ENCODE measurements at places on chromosomes 13 and 19.

DNA sequence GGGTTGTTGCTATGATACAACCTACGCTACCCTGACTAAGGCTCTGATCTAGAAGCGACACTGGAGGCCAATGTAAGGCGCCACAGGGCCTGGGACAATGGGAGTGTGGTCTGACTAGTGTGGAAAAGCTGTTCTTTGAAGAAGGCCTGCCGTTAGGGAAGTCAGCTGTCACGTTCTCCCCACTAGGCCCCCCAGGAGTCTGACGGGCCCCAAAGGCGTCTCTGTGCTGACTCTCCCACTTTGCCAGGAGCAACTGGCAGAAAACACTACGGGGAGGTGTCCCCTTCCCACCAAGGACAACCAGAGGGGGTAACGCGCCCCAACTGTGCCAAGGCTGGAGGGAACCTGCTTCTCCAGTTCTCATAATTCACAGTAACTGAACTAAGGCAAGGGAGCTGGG lies 25.3 kb upstream of the EIF3G start:
- DNase-seq: no peak

GRCh38 chr13:111573801-111574200 lies 253.4 kb downstream of the TEX29 start:
- DNase-seq: no peak

DNA sequence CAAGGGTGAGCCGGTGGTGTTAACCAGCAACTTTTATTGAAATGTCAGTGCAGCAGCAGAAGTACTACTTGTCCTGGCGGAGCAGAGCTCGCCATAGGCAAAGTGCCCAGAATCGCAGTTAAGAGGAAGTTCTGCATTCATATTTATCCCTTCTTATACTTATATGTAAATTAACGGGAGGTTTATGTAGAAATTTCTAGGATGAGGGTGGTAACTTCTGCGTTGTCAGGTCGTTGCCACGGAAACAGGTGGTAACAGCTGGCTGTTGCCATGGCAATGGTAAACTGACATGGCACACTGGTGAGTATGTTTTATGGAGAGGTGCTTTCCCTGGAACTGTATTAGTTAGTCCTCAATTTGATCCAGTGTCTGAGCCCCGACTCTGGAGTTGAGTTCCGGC lies 2494.9 kb upstream of the PCDH20 start:
- no peak for DNase-seq

GRCh38 chr19:32165141-32165540 lies 180.3 kb upstream of the ZNF507 start:
- DNase-seq: no peak

GRCh38 chr19:41785653-41786052 lies 10.7 kb upstream of the CEACAM3 start:
- DNase-seq: peak; percentile 87

GRCh38 chr13:66296875-66297274 lies 933.3 kb downstream of the PCDH9 start:
- DNase-seq: no peak

DNA sequence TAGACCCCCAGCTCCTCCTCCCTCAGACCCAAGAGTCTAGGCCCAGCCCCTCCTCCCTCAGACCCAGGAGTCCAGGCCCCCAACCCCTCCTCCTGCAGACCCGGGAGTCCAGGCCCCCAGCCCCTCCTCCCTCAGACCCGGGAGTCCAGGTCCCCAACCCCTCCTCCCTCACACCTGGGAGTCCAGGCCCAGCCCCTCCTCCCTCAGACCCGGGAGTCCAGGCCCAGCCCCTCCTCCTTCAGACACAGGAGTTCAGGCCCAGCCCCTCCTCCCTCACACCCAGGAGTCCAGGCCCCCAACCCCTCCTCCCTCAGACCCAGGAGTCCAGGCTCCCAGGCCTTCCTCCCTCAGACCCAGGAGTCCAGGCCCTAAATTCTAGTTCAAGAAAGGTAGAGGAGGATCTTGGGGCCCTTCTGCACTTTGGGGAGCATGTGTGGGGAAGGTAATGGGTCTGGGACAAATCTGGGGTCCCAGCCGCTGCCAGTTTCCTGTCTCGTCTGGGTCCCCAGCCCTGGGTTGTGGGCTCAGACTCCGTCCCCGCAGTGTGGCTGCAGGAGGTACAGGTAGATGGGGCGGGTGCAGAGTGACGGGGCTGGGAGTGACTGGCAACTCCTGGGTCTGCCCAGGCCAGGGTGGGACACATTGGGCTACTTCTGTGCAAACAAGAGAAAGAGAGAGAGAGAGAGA lies 3.2 kb upstream of the TMEM190 start:
- DNase-seq: no peak

GRCh38 chr13:26200811-26201210 lies 21.3 kb downstream of the RNF6 start:
- DNase-seq: no peak

- peak; percentile 11 for DNase-seq
These were observed 1.1 kb downstream of the CCNE1 start for GRCh38 chr19:29812881-29813275.

DNA sequence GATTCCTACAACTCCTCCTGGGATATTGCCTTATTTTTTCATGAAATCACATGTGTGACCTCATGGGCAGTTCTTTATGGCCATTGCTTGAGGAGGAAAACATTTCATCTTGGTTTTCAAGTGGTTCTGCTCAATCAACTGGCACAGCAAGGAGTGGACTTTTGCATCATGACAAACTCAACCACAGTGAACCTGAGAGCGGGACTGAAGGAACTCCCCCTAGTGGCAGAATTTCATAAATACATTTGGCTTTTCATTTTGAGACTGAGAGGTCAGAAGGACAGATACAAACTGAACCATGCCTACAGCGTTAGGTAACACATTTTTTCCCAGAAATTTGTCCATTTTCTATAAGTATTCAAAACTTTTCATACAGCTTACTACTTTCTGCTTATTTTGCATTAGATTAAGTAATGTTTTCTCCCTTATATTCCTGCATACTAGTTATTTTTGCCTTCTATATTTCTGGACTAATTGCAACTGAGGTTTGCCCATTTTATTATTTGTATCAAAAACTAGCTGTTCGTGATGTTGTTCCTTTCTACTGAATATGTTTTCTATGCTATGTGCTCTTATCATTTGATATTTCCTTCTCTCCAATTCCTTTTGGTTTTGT lies 13.4 kb upstream of the SIGLEC12 start:
- peak; percentile 71 for DNase-seq

GRCh38 chr19:9070066-9070465 lies 16.8 kb upstream of the OR1M1 start:
- no peak for DNase-seq

DNA sequence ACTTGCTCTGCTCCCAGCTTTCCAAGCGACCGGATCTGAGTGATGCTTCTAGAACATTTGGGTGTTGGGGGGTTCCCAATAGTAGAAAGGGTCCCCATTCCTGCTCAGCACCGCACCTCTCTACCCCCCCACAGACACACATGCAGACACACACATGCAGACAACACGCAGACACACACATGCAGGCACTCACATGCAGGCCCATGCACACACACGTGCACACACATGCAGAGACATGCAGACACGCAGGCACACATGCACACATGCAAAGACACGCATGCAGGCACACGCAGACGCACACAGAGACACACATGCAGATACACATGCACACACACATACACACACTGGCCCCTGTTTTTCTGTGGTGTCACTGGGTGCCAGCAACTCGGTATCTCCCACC lies 23.8 kb downstream of the ONECUT3 start:
- no peak for DNase-seq

DNA sequence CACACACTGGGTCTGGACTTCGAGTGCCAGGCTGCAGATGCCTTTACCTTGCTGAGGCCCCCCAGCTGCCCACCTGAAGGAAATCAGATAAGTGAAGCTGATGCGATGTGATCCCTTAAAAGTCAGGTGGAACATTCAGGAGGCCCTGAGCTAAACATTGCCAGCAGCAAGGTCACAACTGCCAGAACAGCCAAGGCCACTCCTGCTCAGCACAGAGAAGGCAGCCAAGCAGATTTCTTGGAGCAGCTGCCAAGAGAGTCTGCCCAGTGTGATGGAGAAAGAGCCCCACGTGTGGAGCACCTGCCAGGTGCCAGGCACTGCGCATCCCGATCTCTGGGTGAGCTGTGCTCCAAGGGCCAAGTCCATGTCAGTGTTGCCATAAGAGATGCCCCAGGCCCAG lies 20.6 kb upstream of the UQCRFS1 start:
- DNase-seq: no peak

DNA sequence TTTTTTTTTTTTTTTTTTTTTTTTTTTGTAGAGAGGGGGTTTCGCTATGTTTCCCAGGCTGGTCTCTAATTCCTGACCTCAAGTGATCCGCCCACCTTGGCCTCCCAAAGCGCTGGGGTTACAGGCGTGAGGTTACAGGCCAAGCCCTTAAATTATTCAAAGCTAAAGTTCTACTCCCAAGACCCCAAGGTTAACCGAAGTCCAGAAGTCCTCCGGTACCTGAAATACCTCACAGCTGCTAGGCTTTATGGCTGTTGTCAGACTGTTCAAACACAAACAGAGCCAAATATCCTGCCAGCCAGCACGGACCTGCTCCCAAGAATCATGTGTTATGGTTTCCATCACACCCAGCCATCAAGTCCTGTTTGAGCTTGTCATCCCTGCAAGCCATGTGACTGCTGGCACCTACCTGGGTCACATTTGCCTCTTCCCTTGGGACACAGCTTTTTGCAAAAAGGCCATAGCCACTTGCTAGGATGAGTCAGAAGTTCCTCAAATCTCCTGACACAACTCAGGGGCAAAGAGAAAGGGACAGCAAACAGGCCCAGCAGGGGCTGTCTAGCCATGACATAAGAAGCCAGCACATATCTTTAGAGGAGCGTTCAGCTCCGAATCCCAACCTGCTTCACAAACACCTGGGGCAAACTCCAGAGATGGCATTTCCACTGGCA lies 129.9 kb downstream of the FOXO1 start:
- DNase-seq: no peak

DNA sequence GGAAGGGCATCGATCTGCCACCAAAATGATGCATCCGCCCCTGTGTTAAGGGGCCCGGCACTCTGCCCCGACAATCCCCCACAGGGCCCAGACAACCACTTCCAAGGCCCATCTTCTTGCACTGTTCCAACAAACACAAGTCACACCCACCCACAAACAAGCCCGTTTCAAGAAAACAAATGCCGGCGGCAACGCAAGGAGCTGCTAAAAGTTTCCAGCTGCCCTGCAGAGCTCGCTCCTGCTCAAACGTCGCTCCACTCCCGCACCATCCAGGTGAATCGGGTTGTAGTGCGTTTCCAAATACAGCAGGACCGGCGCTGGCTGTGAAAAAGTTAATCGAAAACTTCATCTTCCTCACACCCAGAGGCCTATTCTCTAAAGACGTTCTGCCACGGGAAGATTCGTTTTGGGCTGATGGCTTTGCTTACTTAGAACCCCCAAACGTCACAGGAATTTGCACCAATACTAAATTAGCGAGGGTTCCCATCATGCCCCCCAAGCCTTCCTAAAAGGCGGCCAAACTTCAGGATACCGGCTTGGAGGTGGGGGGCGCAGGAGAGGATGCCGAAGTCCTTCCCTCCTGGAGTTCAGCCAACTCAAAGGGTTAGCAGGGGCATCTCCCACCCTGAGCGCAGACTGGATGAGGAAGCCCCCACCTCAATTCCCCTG lies 107.4 kb upstream of the DOCK9 start:
- DNase-seq: peak; percentile 43

GRCh38 chr19:34248941-34249340 lies 5.4 kb upstream of the GARRE1 start:
- no peak for DNase-seq

DNA sequence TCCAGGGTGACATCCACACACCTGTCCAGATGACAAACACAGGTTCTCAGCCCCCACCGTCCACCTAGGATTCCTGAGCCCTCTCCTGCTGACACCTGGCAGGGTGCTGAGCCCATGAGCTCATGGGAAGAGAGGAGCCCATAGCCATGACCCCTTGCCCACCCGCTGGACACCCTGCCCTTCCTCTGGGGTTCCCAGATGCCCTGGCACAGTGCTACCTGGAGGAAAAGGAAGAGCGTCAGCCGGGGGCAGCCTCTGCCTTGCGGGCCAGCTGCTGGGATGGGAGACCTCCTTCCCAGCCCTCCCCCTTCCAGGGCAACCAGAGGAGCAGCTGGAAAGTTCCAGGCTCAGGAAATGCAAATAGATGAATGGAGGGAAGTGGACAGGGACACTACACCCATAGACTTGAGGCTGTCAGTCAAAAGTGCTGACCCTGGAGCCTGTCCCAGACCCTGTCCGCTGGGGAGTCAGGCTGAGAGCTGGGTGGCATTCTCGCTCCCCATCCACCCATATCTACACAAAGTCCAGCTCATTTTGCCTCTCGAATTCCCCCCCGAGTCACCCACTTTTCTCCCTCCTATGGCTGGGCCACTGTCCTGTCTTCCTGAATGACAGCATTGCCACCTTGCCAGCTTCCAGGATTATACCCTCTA lies 12.3 kb upstream of the ARHGEF18 start:
- no peak for DNase-seq

- no peak for DNase-seq
These were observed 32.7 kb downstream of the ALG5 start for GRCh38 chr13:36966404-36966803.

GRCh38 chr13:65540175-65540574 lies 1690.0 kb downstream of the PCDH9 start:
- DNase-seq: no peak

- DNase-seq: peak; percentile 39
These were observed 27.6 kb downstream of the MYO9B start for GRCh38 chr19:17103177-17103576.

GRCh38 chr13:40368127-40368891 lies 298.1 kb downstream of the FOXO1 start:
- no peak for DNase-seq

DNA sequence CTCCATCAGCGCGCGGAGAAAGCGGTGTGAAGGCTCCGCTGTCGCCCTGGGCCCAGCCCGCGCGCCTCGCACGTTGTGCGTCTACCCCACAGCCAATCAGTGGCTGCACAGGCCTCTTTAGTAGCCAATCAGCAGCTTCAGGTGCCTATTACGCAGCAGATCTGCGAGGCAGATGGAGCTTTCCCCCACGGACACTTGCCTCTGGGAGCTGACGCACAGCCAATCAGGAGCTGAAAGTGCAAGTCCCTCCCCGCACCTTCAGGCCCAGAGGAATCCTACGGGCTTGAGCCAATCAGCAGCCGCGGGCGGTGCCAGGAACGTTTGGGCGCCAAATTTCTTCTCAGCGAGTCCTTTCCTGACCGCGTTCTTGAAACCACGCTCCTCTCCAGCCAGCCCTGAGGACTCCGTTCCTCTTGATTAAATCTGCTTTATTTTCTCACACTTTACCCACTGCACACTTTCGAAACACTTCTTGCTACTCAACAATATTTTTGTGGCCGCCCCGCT lies 39.9 kb downstream of the SIGLEC7 start:
- DNase-seq: no peak

- no peak for DNase-seq
These were observed 66.1 kb downstream of the AKAP11 start for GRCh38 chr13:42337808-42338600.

GRCh38 chr13:28463481-28463880 lies 31.4 kb downstream of the FLT1 start:
- DNase-seq: no peak

- DNase-seq: no peak
These were observed 7.0 kb downstream of the ABHD8 start for GRCh38 chr19:17296273-17296672.
